ENCODE measurements at places on chromosomes 5 and 9.

- no peak for DNase-seq
Measured at GRCh38 chr5:107319901-107320300, 350.8 kb downstream of the EFNA5 start.

DNA sequence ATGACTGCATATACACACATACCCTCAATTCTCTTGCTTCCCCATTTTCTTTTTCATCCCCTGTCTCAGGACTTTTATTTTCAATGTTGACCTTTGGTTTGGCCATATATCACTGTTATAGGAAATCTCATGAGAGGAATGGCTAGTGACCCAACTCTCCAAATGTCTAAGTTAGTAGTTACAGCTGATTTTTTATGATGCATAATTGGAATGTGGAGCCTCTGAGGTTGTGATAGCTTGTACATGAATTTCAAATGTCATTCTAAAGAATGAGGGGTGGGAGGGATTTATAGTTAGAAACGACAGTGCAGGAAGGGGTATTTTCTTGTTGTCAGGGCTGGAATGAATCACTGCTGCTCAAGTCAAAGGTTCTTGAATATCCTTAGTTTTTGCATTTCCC, 356.1 kb downstream of the NTRK2 start:
- no peak for DNase-seq

- DNase-seq = no peak
Measured at GRCh38 chr5:117131048-117131679, 556.5 kb upstream of the SEMA6A start.

GRCh38 chr5:66744040-66744439, 147.8 kb downstream of the MAST4 start:
- DNase-seq = peak; percentile 76

DNA sequence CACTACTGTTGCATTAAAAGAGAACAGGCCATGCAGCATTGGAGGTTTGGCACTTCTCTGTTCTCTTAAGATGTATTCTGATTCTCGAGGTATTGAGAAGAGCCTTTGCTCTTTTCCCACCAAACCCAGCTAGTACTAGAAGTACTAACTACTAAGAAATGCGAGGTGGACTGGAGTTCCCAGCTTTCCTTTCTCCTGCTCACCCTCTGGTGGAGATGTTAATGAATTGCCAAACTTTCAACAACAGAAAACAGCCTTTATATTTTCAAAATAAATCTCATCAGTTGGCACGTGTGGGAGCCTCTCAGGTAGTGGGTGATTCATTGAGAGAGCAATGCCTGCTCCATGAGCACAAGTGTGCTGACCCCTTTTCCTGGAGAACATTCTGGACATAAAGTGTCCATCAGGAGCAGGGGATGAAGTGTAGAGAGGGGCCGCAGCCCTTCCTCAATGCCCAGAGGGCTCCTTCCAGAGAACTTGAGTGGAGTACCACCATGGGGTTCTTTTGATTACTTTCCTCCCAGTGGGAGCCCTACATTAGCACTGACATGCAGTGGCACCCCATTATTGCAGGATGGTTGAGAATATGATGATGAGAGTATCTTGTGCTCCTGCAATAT, 45.7 kb downstream of the TMEM174 start:
- peak; percentile 61 for DNase-seq

DNA sequence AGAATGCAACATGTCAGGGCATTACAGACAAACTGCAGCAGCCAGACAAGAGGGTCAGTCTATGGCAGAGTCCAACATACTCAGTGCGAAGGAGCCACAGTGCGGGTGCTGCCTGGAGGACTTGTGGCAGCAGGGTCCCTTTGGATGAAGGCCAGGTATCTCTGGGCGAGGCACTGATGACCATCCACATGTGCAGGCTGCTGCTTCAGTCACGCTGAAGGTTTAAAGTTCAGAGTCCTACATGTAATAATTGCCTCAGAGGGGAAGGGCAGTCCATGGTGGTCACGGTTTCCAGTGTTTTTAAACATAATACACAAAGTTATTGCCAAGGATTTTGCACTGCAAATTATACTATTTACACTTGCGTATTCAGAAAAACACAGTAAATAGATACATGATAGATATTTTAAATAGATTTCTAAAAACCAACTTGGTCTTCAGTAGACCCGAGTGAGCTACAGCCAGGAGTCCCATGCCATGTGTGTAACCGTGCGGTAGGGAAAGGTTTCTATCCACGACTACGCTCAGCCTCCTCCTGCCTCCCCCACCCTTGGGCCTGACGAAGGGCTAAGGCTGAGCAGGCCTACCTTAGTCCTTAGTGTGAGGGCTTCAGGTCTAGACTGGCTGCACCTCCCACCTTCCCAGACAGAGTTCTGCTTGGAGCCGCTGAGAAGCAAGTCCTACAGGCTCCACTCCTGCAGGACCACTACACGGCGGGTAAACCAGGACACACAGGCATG, 76.2 kb downstream of the GPR21 start:
- no peak for DNase-seq

DNA sequence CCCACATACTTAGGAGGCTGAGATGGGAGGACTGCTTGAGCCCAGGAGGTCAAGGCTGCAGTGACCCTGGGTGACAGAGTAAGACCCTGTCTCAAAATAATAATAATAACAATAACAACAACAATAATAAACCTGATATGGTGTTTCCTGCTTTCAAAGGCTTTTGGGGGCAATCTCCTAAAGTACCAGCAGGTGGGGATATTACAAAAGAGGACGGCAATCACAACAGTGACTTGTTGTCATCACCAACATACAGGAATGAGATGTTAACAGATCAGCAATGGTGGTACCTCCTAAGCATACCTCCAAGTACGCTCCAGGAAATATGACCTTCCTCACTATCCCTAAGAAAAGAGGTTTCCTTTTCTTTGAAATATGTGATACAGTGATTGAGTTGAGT, 91.1 kb upstream of the RNF180 start:
- DNase-seq = peak; percentile 66

GRCh38 chr9:78609450-78609849, 312.5 kb downstream of the PSAT1 start:
- DNase-seq = no peak

DNA sequence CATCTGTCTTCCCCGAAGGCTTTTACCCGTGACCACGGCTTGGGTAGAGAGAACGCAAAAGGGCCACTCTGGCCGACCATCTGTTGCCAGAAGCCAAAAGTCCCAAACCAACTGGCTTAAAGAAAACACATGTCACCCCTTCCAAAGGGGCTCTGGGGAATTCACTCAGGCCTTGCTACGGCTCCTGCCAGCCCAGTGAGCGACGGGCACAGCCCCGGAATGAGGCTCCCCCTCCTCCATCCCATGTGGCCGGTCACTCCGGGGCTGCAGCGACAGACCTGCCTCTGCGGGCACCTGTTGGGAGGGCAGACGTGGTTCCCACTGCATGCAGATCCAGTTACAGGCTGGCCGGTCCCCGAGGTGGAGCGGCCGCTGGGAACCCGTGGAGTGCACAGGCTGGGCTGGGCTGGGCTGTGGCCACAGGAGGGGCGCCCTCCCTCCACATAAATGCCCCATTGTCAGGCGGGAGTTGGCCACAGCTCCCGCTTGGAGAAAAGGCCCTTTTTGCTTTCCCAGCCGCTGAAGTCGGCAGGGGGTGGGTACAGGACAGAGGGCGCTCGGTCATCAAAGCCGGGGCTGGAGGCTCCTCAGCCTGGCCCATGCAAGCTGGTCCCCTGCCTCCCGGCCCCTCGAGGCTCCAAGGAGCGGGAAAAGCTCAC, 19.9 kb downstream of the NOTCH1 start:
- peak; percentile 82 for DNase-seq

DNA sequence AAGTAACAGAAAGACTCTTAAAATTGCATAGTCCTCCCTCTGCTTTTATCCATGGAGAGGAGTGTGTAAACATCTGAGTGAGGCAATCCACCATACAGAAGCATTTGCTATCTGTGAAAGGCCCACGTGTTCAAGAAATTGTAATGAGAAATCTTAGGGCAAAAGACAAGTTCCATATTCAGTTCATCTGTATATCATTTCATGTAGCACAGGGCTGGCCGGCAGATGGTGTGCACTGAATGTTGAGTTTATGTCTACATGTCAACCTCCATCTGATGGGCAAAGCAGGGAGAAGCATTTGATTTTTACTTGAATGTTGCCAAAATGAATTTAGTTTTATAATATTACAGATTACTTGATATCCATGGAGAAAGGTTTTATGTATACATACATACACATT, 179.5 kb upstream of the RAD23B start:
- no peak for DNase-seq

- DNase-seq = peak; percentile 67
Measured at GRCh38 chr9:104810421-104811339, 46.8 kb downstream of the NIPSNAP3B start.

GRCh38 chr5:174694611-174695010, 29.8 kb upstream of the MSX2 start:
- DNase-seq = no peak

GRCh38 chr5:148352696-148353095, 17.3 kb downstream of the SPINK9 start:
- no peak for DNase-seq

- DNase-seq = no peak
Measured at GRCh38 chr5:131996210-131997025, 15.0 kb downstream of the ACSL6 start.

- DNase-seq = no peak
Measured at GRCh38 chr5:6545770-6546690, 86.8 kb downstream of the NSUN2 start.

GRCh38 chr5:135723491-135723890, 111.0 kb upstream of the SLC25A48 start:
- no peak for DNase-seq

GRCh38 chr5:123266365-123266764, 156.8 kb downstream of the CEP120 start:
- DNase-seq = no peak

- DNase-seq = no peak
Measured at GRCh38 chr5:149333711-149334443, 11.4 kb upstream of the GRPEL2 start.

GRCh38 chr9:105760053-105760452, 65.7 kb downstream of the TMEM38B start:
- DNase-seq = no peak

GRCh38 chr5:168776070-168776469, 196.9 kb upstream of the PANK3 start:
- DNase-seq = no peak

- DNase-seq = peak; percentile 45
Measured at GRCh38 chr9:94822273-94822672, 95.8 kb downstream of the AOPEP start.

DNA sequence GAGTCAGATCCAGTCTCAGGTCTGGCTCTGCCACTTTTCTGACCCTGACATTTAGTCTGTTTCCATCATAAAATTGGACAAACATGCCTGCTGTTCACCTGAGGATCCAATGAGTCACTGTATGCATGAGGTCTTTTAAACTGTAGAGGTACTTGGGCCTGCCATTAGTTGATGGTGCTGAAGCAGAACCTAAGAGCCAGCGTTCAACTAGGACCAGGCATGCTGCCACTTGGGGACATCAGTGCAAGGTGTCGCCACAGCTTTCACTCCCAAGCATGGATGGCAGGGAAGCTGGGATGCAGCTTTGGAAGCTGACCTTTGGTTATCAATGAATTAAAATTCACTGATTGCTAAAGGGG, 37.1 kb downstream of the NEUROG1 start:
- no peak for DNase-seq

GRCh38 chr9:95111716-95112115, 205.8 kb downstream of the FANCC start:
- no peak for DNase-seq

DNA sequence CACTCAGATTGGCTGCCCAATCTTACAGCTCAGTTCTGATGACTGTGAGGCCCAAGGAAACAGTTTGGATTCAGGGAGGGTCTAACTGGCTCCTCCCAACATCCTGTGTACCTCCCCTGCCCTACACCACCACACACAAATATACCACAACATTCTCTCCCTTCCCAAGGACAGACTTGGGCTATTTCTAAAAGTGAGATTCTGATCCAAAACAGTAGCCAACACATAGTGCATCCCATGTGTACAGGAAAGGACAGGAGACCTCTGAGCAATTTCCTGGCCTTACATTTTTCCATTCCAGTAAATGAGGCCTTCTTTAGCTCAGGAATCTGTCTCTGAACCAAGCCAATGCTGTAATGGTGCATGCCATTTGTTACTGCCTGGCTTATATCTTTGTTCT, 20.8 kb downstream of the ZNF366 start:
- DNase-seq = no peak

GRCh38 chr5:464843-465590, 22.0 kb downstream of the EXOC3 start:
- no peak for DNase-seq

DNA sequence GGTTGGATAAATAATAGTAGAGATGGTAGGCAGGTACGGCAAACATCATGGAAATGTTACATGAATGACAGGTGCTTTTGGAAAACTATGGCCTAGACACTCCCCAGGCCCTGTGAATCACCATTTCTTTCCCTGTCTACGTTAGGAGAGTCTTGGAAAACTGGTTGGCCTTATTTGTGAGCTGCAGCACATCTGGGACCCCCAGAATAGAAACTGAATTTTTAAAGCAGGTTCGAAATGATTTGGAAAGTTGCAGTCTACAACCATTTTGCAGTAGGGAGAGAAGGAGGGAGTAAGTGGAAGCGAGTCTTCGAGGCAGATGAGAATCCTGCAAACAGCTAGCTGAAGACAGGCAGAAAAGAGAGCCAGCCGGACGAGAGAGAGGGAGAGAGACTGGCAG, 13.0 kb downstream of the C1QTNF2 start:
- DNase-seq = no peak

GRCh38 chr5:59763541-59763940, 130.0 kb downstream of the PDE4D start:
- DNase-seq = no peak

DNA sequence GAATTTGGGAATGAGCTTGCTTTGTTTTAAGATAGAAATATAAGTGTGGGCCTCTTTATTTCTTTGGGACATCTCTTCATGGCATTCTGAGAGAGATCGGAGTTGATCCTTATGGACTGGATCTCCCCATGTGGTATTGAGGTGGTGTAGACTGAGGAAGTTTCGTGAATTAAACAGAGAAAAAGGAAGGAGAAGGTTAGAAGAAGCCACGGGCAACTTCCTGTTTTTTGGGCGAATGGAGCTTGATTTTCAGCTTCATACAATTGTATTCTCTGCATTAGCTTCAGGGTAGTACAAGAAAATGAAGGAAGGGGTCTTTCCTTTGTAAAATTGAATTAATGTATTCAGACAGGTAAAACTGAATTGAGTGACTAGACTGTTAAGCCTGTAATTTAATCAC, 70.5 kb upstream of the HMHB1 start:
- no peak for DNase-seq

DNA sequence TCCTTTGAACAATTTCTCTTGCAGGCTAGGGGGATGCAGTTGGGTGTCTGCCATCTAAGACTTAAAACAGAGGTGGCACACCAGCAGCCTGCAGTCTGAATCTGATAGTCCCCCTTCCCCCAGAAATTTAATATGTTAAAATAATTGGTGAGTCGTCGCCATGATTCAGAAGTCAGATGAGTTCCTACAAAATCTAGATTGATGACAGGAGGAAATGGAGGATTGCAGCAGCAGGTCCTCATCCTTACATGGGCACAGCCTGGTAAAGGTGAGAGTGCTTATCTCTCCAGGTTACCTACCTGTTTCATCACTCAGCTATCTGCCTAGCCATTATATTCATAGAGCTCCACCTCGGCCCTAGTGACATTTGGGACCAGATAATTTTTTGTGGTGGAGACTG, 112.3 kb downstream of the PCSK1 start:
- no peak for DNase-seq

GRCh38 chr9:95778957-95779356, 96.5 kb upstream of the ERCC6L2 start:
- DNase-seq = peak; percentile 30

GRCh38 chr9:96519787-96520186, 69.8 kb downstream of the HABP4 start:
- no peak for DNase-seq

Measured in astrocyte of the hippocampus (primary cell).